Nucleus accumbens (tissue), 56 donors: ENCODE measurements at places on chromosomes 13 and 19.

GRCh38 chr19:751501-752341 is 809 bp downstream of the MISP start:
- DNase-seq, result no peak

GRCh38 chr19:2767688-2768087 is 15.4 kb downstream of the SGTA start:
- DNase-seq, result no peak

DNA sequence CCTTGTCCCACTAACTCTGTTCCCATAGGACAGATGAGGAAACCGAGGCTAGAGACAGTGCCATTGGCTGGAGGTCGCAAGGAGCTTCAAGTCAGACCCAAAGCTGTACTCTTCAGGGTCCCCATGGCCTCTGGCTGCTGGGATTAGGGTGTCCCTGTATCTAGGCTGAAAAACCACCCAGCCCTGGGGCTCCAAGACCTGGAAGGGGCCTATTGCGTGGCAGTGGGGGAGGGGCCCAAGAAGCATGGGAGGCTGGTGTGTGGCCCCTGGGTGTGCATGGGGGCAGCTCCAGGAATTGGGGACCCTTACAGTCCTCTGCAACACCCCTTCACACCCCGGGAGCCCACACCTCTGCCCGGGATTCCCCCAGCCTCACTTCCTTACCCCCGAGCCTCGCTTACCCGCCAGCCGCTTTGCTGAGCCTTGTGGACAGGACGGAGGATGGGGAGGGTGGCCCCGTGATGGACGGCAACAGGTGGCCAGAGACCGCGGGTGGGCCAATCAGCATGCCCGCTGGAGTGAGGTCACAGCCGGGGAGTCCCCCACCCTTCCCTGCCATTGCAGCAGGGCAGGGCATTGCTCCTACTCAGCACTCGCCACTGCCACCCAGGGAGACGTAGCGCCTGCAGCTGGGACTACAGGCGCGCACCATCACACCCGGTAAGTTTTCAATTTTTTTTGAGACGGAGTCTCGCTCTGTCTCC is at the start of gene JSRP1:
JSRP1 (minus strand) TSS at position 436 of the 704 bp plus-strand sequence. CDS start 1,103 bp downstream, outside the sequence.
- DNase-seq, result no peak

GRCh38 chr13:76917095-76917494 is 30.9 kb upstream of the KCTD12 start:
- no peak for DNase-seq

DNA sequence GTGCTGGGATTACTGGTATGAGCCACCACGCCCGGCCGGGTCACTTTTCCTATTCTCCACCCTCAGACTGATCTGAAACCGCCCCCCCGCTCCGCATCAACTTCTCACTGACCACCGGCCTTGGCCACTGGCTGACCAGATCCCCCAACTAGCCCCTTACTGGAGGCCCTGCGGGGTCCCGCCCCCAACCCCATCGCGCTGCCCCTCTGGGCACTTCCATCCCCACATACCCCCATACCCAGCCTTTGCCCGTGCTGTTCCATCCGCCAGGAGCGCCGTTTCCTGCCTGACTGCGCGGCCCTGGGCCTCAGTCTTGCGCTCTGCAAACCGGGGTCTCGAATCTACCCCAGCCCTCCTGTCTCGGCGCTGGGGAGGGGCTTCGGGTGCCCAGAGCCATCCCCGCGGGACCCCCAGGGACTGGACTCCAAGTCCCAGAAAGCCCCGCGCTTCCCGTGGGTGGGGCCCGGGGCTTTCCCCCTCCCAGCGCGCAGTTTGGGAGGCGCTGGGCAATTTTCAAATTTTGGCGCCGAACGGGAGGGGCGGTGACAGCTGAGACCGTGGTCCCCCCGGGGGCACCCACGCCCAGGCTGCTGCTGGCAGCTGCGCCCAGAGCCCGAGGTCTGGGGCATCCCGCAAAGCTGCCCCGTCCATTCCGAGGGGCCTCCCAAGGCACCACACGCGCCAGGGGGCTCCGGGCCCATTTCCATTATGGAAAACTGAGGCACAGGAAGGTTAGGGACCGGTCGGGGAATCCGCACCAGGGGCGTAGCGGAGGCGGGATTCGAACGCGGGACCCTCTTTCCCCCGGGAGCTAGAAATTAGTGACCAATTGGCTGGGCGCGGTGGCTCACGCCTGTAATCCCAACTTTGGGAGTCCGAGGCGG is 5.2 kb upstream of the LMNB2 start:
- no peak for DNase-seq

- no peak for DNase-seq
These were observed 12.2 kb downstream of the NFIX start for GRCh38 chr19:13007292-13008045.

GRCh38 chr19:47456721-47457474 is 14.8 kb downstream of the SLC8A2 start:
- DNase-seq, result no peak

GRCh38 chr13:109630271-109630670 is 156.1 kb downstream of the IRS2 start:
- no peak for DNase-seq

- DNase-seq, result no peak
These were observed 8.2 kb upstream of the ZNF177 start for GRCh38 chr19:9354651-9355050.

GRCh38 chr19:5480427-5480836 is 25.2 kb downstream of the ZNRF4 start:
- no peak for DNase-seq

GRCh38 chr13:86673931-86674431 is 874.8 kb upstream of the SLITRK6 start:
- DNase-seq, result no peak

DNA sequence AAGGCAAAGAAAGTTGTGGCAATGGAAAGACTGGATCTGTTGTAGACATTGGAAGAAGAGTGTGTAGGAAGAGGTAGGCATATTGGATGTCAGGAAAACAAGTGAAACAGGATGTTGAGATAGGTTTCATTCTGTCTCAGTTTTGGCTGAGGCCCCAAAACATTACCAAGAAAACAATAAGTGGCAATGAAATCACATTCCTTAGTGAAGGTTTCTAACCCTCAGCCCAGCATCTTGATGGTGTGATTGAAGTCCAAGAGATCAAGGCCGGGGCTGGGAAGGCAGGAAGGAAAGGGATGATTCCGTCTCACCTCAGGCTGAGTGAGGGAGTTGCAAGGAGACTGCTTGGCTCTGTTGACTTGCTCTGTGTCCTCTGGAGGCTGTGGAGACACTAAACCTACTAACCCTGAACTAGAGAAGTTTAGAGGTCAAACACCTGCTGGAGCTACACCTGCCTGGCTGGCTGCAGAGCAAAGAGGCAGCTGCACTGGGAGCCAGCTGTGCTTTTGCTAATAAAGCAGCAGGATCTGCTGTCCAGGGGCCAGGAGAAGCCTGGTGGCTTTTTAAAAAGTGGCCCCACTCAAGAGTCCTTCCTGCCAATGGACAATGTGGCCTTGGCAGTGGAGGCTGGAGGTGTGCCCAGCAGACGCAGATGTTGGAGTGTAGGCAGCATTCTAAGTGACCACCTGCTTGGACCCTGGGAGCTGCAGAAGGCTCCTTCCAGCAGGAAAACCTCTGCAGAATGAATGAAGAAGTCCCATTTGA is 53.6 kb downstream of the DGKH start:
- DNase-seq, result no peak

GRCh38 chr19:13460045-13460444 is 46.2 kb downstream of the CACNA1A start:
- no peak for DNase-seq

- no peak for DNase-seq
These were observed 38.9 kb upstream of the KATNAL1 start for GRCh38 chr13:30346153-30346788.

GRCh38 chr19:11130824-11131455 is 24.6 kb downstream of the SPC24 start:
- DNase-seq, result peak; percentile 14
